ENCODE measurements at places on chromosomes 2 and 18. TPM values are rescaled to one million over a fixed set of nuclear protein-coding genes. Genes with fewer than 3 reads are reported as not detected.

GPC1 gene
- total RNA-seq = 226 TPM

ADCYAP1 gene
- total RNA-seq = not detected

RDH14 gene
- total RNA-seq = 40.2 TPM

LDLRAD4 gene
- 3.3 TPM for total RNA-seq

LYG2 gene
- total RNA-seq = not detected

ERMN gene
- total RNA-seq = not detected

ABCB11 gene
- total RNA-seq = 0.03 TPM

NEUROD1 gene
- total RNA-seq = not detected

L3MBTL4 gene
- total RNA-seq = not detected

DSG4 gene
- total RNA-seq = not detected

PMAIP1 gene
- total RNA-seq = 18.0 TPM

RAX gene
- total RNA-seq = not detected

POTEJ gene
- not detected for total RNA-seq

IL36G gene
- total RNA-seq = not detected

SLC9A4 gene
- total RNA-seq = not detected

CNDP1 gene
- not detected for total RNA-seq

ZSWIM2 gene
- total RNA-seq = not detected

KCNE4 gene
- 0.69 TPM for total RNA-seq

NOSTRIN gene
- 2.2 TPM for total RNA-seq

FZD7 gene
- 6.2 TPM for total RNA-seq

KCNG2 gene
- total RNA-seq = not detected

ACKR3 gene
- 9.4 TPM for total RNA-seq

INPP5D gene
- total RNA-seq = 0.61 TPM

CYRIA gene
- 0.27 TPM for total RNA-seq

STON1 gene
- 0.38 TPM for total RNA-seq

GPBAR1 gene
- total RNA-seq = 0.23 TPM

ALLC gene
- total RNA-seq = not detected

HSPD1 gene
- 581 TPM for total RNA-seq

CREG2 gene
- total RNA-seq = 14.2 TPM

LYG1 gene
- total RNA-seq = 1.6 TPM

UGT1A8 gene
- 0.07 TPM for total RNA-seq

RTP5 gene
- not detected for total RNA-seq

KANSL1L gene
- 0.34 TPM for total RNA-seq

PXDN gene
- total RNA-seq = 13.2 TPM

HNMT gene
- total RNA-seq = 0.96 TPM

DYNAP gene
- total RNA-seq = not detected

Measured in A549 treated with GW870086 at 1 μM for 4 hours (cell line).